Stimulated activated CD4-positive, alpha-beta T cell treated with anti-CD3 and anti-CD28 coated beads, Interleukin-15, amount 100 ng/mL, for 1 hour (primary cell): ENCODE measurements at places on chromosomes 3 and 15.
A peak's percentile ranks its signal among the peaks of the same experiment; 100 is the strongest.

- no peak for DNase-seq
Observed at GRCh38 chr3:38600551-38600950, 48.9 kb downstream of the SCN5A start.

DNA sequence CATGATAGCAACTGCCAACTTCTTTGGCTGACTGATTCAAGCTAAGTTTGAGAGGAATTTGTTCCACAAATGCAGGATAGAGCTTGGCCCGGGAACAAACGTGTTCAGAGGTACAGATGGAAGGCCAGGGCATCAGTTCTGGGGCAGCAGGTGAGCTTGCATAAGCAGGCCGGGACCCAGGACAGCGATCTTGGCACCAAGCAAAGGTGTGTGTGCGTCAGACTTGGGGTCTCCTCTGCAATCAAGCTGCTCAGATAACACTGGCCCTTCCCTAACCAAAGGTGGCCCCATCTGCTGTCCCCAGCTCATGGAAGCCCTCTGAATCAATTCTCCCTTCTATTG lies 155.6 kb downstream of the MEGF11 start:
- DNase-seq = no peak

DNA sequence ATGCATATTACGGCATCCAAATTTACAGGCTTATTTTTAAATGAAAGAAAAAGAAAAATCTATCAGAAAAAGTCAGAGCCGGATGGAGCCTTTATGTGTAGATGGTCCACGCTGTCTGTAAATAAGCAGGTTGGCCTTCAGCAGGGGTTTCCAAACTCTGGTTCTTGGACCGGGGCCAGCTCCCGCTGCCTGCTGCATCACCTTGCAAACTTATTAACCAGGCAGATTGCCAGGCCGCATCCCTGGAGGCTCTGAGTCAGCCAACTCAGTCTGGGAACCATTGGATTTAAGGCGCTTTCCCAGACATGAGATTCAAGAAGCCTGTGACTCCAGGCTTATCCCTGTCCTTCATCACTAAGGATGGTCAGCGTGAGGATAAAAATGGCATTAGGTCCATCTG lies 212.4 kb downstream of the OPA1 start:
- no peak for DNase-seq

- DNase-seq = no peak
Observed at GRCh38 chr3:123785602-123786001, 98.5 kb downstream of the MYLK start.

DNA sequence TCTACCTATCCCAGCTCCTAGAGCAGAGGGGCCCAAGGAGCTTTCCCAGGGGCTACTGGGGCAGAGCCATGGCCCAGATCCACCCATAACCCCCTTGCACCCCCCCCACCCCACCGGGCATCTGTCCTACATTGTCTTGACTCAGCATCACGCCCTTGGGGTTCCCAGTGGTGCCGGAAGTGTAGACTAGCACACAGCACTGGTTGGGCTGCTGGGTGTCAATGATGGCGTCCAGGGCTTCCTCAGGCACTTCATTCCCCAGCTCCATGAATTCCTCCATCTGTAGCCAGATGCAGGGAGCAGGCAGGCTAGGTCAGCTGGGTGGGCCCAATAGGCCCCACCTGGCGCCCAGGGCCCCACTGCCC lies 33.2 kb downstream of the IDH3A start:
- no peak for DNase-seq

DNA sequence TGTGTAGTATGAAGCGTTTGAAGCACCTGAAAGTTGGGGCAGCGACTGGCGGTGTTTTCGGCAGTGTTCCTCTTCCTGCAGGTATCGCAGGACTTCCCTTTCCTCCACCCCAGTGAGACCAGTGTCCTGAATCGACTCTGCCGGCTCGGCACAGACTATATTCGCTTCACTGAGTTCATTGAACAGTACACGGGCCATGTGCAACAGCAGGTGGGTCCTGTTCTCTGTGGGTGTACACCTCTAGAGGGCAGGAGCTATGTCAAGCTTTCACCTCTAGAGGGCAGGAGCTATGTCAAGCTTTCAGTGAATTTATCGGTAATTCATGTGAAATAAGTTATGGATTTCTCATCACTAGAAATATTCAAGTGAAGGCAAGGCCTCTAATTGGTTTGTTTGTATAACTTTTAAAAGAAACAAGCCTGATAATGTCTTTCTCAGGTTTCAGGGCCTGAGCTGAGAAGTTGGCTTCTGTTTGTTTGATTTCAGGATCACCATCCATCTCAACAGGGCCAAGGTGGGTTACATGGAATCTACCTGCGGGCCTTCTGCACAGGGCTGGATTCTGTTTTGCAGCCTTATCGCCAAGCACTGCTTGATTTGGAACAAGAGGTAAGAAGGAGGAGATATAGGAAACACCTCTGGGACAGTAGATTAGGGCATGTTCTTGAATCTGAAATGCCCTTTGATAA lies 5.3 kb downstream of the TUBGCP4 start:
- DNase-seq = peak; percentile 6

DNA sequence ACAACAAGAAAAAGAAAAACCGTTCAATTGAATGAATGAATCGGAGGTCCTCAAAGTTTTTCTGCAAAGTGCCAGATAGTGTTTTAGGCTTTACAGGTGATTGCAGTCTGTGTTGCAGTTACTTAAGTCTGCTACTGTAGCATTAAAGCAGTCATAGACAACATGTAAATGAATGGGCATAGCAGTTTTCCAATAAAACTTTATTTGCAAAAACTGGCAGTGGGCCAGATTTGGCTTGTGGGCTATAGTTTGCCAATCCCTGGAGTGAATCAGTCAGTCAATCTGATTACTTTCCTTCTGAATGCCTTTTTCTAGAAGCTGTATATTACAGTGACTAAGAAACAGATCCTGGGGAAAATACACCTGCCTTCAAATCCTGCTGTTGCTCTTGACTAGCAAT lies 242.6 kb downstream of the LRTM1 start:
- no peak for DNase-seq

DNA sequence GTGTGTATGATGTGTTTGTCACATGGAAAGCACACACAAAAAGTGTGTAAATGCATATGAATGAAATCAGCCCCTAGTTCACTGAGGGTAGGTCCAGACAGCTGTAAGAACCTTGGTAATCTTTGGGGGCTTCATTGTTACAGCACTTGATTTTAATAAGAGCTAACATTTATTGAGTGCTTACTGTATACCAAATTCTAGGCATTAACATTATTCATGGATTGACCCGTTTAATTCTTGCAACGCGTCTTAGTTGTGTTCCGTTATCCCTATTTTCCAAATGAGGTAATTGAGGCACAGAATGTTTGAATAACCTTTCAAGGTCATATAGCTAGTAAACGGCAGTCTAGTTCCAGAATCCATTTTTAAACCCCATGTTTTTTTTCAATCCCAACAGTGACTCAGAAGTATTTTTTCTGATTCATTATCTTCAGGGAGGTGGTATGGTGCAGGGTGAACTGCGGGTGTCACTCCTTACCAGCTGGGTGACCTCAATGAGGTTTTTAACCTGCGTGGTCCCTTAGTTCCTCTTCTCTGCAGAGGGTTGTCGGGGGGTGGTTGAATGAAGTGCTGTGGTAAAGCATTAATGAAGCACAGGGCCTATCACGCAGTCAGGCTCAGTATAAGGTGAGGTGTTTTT lies 14.2 kb downstream of the RAB8B start:
- no peak for DNase-seq
